ENCODE measurements at places on chromosomes 5 and 9. TPM values are rescaled to one million over a fixed set of nuclear protein-coding genes. Genes with fewer than 3 reads are reported as not detected.

TMEM215 gene
- not detected for polyA plus RNA-seq

DRD1 gene
- 0.72 TPM for polyA plus RNA-seq

POLE3 gene
- polyA plus RNA-seq: 99.8 TPM

NAIP gene
- polyA plus RNA-seq: 31.1 TPM

TMEM171 gene
- polyA plus RNA-seq: not detected

GRIA1 gene
- polyA plus RNA-seq: 59.6 TPM

CDO1 gene
- 168 TPM for polyA plus RNA-seq

SLC36A2 gene
- not detected for polyA plus RNA-seq

CCL19 gene
- not detected for polyA plus RNA-seq

OLFML2A gene
- 0.15 TPM for polyA plus RNA-seq

IFNK gene
- polyA plus RNA-seq: not detected

EPB41L4A gene
- polyA plus RNA-seq: 7.4 TPM

PCAT7 gene
- polyA plus RNA-seq: 7.7 TPM

PCDHA5 gene
- 1.4 TPM for polyA plus RNA-seq

TAF11L5 gene
- polyA plus RNA-seq: not detected

MUSK gene
- not detected for polyA plus RNA-seq

GCNT4 gene
- polyA plus RNA-seq: not detected

ARAP3 gene
- 1.8 TPM for polyA plus RNA-seq

LECT2 gene
- polyA plus RNA-seq: not detected

SLC31A2 gene
- 8.4 TPM for polyA plus RNA-seq

All from neural cell (in vitro differentiated cells).